NCI-H1092 (cell line): ENCODE measurements at places on chromosomes 5 and 9.

DNA sequence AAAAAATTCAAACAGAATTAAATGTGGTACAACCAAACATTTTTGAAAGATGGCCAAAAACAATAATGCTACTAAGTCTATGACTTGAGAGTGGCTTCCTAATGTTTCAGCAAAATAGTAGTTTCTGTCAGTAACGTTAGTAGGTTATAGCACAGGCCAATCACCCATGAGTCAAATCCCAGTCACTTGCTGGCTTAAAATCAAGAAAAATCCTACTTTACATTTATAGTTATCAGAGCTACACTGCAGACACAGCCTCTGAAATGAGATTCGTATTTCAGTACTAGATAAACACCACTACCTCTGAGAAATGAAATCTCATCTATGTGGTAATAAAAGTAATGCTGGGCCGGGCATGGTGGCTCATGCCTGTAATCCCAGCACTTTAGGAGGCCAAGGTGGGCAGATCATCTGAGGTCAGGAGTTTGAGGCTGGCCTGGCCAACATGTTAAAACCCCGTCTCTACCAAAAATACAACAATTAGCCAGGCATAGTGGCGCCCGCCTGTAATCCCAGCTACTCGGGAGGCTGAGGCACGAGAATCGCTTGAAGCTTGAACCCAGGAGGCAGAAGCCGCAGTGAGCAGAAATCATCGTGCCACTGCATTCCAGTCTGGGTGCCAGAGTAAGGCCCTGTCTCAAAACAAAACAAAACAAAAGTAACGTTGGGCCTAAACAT lies 6.1 kb downstream of the ZDHHC21 start:
- no peak for DNase-seq

GRCh38 chr5:98902733-98903132 lies 26.1 kb downstream of the CHD1 start:
- no peak for DNase-seq

GRCh38 chr9:98929895-98930341 lies 13.8 kb upstream of the COL15A1 start:
- no peak for DNase-seq

DNA sequence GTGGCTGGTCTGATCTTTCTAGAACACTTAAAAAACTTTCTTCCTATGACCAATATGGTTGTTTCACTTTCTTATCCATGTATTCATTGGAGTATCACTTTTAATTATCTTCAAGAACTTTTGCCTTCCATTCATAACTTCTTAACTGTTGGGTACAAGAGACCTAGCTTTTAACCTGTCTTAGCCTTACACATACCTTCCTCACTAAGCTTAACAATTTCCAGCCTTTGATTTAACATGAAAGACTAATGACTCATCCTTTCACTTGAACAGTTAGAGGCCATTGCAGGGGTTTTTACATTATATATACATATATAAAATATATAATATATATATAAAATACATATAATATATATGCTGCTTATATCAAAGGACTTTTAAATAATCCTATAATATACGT lies 57.9 kb downstream of the ABHD17B start:
- no peak for DNase-seq

GRCh38 chr9:32045513-32045912 lies 338.9 kb upstream of the ACO1 start:
- no peak for DNase-seq

DNA sequence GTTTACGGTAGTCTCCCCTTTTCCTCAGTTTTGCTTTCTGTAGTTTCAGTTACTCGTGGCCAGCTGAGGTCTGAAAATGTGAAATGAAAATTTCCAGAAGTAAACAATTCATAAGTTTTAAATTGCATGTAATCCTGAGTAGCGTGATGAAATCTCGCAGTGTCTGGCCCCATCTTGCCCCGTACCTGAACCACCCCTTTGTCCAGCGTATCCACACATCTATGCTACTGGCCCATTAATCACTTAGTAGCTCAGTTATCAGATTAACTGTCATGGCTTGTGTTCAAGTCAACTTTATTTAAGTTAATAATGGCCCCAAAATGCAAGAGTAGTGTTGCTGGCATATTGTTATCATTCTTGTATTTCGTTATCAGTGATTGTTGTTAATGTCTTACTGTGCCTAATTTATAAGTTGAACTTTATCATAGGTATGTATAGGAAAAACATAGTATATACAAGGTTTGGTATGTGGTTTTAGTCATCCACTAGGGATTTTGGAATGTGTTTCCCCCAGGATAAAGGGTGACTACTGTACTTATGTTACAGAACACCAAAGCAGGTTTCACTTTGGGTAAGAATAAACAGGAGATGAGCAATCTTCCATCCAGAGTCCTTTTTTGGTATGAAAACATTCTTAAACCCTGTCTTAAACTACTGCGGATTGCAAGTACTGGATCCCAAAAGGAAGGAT lies 118.4 kb upstream of the KCNN2 start:
- DNase-seq: no peak

DNA sequence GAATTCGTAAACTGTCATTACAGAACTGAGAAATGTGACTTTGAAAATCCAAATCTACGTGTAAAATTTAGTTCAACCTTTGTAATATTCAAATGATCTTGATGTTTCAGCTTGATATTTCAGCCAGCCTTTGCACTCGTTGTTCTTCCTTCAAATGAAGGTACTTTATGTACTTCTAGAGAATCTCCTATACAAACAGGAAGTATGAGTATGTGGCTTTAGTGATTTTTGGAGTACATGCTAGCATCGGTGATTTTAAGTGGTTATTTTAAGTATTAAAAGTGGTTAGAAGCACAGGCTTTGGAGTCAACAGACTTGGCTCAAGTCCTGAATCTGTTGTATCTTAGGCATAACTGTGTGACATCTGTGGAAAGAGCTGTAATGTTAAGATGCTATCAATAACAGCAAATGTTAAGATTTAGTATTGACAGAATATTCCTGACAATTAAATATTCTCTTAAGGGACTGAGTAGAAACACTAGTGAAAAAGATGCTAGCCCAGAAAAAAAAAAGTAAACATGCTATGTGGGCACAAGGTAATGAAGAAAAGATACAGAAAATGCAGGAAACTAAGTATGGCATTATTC lies 398.0 kb downstream of the ADGRV1 start:
- DNase-seq: no peak

DNA sequence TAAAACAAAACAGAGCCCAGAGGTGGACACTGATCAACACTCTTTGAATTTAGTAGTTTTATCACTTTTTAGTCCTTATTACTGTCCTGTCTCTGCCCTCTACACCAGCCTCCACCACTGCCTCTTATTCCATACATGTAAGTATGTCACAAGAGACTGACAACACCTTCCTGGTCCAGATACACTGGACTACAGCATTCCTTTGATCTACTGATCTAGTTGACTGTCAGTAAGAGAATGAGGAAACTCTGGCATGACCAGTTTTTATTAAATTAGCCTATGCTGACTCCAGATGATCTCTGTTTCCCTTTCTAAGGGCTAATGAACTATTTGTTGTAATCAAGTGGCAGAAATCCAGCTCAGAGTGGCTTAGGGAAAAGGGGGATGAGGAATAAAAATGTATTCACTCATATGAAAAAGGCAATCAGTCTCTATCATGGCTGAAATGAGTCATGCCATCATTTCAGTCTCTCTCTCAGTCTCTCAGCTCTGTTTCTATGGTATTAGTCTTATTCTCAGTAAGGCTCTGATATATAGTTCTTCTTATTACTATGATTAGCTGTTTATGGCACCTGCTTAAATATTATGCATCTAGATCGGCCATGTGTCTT lies 5.5 kb downstream of the ARHGEF37 start:
- DNase-seq: no peak

DNA sequence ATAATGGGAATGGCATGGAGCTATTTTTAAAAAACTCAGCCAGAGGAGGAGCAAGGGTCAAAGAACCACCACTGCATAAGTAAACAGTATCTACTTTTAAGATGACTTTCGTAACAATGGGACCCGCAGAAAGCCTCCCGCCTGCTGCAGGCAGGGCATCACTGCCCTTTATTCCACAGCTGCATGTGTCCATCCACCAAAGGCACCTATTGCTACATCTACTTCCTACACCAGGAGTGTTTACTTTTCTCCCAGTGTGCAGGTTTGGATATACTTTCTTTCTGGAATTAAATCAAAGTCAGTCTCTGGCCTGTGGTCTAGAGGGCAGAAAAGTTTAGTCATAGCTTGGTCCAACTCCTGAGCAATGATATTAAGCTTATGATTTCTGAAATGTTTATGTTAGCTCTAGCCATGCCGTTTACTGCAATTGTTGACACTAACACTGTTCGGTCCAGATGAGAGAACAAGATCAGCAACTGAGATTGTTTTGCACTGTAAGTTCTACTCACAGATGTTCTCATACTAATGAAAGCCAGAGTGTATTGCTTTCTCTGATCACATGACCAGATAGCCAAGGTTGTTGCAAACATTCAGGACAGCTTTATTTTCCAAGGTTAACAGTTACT lies 391.5 kb downstream of the FGF10 start:
- no peak for DNase-seq

- no peak for DNase-seq
Measured at GRCh38 chr5:116423141-116423540, 151.5 kb downstream of the SEMA6A start.

DNA sequence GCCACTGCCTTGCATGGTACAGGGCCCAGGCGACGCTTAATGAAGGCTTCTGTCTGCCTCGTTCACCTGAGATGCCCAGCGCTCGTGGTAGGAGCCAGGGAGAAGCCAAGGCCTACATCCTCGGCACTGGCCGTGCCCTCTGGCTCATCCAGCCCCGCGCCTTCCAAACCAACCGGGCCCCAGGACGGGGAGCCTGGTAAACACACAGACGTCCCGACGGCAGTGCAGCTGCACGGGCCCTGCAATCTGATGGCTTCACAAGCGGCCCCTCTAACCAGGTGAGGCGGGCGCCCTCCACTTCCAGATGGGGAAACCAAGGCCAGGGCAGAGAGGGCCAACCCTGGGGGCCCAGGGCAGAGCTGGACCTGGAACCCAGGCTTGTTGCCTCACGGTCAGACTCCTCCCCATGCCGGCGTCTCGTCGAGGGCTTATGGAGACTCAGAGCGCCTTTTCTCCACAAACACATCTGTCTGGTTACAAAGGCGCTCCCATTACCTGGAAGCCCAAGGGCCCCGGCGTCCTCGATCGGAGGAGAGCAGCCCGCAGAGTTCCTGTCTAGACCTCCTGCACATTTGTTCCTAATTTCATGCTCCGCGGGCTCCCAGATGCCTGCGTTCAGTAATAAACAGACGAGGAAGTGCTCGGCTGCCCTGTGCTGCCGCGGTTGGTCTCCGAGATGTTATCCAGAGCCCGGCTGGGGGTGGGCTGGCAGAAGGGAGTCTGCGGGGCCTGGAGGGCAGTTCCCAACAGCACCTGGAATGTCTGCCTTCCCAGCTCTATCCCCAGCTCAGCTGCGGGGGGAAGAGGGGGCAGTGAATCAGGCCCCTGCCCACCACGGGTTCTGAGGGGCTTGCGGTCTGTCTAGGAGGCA lies 23.5 kb downstream of the FAM163B start:
- no peak for DNase-seq

GRCh38 chr9:93212409-93212808 lies 28.5 kb downstream of the WNK2 start:
- DNase-seq: no peak

DNA sequence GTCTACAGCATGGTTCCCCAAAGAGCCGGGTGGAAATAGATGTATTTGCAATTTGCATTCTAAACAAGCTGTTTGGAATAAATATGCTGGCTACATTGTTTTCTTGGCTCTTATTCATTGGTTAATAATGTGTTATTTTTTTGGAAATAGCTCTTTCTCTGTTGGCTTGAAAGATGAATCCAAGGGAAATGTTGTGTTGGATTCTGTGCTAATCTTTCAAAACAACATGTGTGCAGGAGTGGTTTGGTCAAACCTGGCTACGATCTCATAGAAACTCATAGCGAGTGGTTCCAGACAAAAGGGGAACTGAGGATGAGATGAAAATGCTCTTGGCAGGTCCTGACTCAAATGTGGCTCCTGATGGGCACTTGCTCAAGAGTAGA lies 63.7 kb upstream of the CXCL14 start:
- no peak for DNase-seq

GRCh38 chr9:137237759-137238726 lies 3.0 kb upstream of the TUBB4B start:
- peak; percentile 47 for DNase-seq

- DNase-seq: no peak
Measured at GRCh38 chr9:69063839-69064238, 28.3 kb downstream of the FXN start.

- DNase-seq: no peak
Measured at GRCh38 chr5:81353189-81353588, 40.7 kb downstream of the ACOT12 start.

DNA sequence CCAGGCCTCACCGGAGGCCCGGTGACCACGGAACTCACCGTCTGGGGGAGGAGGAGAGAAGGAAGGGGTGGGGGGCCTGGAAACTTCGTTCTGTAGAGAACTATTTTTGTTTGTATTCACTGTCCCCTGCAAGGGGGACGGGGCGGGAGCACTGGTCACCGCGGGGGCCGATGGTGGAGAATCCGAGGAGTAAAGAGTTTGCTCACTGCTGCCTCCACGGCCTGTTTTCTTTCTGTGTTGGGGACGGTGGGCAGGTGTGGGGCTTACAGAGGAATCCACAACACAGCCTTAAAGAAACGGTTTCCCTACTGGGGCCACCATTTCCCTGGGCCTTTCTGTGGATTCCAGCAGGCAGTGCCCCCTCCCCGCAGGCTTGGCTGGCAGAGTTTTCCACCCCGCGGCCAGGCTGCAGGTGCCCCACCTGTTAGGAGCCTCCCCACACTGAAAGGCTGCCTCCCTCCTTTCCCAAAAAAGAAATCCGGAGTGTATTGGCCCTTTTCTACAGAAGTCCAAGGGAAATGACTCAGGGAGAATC lies 80.8 kb downstream of the NTNG2 start:
- DNase-seq: no peak

- no peak for DNase-seq
Measured at GRCh38 chr5:107135391-107135790, 535.3 kb downstream of the EFNA5 start.

DNA sequence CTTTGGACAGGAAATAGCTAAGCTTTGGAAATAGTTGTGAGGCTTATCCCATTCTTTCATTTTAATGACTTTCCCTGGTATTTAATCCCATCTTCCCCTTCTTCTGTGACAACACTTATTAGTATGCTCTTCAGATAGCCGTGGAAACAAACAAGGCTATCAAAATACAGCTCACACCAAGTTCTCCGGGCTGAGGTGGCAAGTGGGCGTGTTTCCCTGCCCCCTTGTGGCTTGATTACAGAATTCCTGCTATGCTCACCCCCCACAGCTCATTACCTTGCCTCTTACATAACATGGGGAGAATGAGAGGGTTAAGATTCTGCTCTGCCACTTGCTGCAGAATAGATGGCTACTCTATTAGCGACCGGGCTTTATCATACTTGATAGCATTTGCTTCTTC lies 437.1 kb upstream of the TLE4 start:
- no peak for DNase-seq
